CD4-positive, alpha-beta T cell treated with Interleukin-12 subunit alpha and Interleukin-12 subunit beta, for 1 hour (primary cell): ENCODE measurements at places on chromosomes 6 and 20.

DNA sequence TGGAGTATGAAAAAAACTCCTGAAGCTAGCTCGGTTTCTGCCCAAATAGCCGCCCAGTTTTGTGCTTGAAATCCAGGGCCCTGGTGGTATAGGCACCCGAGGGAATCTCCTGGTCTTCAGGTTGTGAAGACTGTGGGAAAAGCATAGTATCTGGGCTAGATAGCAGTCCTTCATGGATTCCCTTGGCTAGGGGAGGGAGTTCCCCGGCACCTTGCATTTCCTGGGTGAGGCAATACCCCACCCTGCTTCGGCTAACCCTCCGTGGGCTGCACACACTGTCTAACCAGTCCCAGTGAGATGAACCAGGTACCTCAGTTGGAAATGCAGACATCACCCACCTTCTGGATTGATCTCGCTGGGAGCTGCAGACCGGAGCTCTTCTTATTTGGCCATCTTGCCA is 184.5 kb upstream of the SLC35B3 start:
- DNase-seq = no peak

DNA sequence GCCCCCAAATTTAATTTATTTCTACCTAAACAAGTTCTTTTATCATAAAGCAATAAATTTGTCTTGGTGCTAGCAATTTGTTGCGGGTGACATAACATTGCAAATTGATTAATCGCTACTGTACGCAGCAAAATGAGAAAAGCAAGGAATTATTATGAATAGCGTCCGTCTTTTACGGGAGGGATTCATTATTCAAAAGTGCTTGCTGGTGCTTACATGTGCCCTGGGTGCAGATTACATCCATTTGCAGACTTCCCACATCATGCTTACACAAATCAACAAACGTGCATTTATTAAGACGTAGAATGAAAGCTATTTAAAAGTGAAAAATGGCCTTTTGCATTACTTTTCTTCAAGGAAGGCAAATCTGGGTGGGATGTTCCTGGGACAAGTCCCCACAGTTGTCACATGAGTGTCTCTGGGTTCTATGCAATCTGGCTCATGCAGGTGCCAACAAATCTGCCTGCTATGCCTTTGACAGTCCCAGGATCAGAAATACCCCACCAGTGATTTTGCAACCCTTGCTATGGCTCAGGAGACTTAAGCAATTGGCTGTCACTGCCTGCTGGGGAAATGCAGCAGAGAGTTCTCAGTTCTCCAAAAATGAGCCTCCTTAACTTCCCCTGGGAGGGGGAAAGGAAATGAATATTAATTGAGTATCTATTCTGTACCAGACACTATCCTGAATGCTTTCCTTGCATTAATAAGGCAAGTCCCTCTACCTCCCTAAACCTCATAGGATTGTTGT is 30.1 kb upstream of the MAFB start:
- no peak for DNase-seq

GRCh38 chr6:94144807-94145206 is 725.4 kb upstream of the EPHA7 start:
- DNase-seq = no peak

DNA sequence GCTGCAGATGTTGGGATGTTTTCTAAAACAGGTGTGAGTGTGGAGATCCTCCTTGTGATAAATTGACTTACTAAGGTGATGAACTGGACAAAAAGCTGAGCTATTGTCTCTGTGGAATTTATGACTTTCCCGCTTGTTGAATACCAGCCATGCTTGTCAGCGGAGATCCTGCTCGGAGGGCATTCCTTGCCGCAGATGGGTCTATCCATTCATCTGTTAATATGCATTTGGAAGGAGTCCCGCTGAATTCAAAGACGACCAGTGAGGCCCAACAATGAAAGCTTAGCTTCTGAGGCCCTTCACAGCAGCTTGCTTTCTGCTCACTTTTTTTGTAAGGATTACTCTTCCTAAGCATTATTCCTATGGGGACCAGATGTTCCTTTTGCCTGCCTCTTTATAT is 124.9 kb downstream of the TIAM2 start:
- no peak for DNase-seq

DNA sequence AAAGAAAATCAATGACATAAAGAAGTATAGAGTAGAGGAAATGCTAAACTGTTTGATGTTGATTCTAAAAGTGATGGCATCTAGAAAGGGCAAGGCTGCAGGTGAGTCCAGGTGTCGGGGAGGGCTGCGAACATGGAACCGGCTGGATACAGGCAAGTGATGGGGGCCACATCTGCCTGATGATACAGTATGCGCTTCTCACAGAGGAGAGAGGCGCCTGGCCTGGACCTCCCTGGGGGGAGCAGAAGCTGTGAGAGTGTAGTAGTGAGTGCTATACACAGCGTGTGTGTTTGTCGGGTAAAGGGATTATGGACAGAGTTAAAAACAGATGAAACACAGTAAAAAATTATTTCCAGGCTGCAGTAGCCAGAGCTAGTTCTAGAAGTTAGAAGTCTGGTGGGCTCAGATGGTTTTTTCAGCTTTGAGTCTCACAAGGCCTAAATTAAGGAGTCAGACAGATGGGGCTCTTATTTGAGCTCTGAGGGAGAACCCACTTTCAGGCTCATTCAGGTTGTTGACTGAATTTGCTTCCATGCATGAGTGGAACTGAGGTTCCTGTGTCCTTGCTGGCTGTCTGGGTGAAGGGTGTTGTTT is 195.8 kb upstream of the ARG1 start:
- DNase-seq = no peak

DNA sequence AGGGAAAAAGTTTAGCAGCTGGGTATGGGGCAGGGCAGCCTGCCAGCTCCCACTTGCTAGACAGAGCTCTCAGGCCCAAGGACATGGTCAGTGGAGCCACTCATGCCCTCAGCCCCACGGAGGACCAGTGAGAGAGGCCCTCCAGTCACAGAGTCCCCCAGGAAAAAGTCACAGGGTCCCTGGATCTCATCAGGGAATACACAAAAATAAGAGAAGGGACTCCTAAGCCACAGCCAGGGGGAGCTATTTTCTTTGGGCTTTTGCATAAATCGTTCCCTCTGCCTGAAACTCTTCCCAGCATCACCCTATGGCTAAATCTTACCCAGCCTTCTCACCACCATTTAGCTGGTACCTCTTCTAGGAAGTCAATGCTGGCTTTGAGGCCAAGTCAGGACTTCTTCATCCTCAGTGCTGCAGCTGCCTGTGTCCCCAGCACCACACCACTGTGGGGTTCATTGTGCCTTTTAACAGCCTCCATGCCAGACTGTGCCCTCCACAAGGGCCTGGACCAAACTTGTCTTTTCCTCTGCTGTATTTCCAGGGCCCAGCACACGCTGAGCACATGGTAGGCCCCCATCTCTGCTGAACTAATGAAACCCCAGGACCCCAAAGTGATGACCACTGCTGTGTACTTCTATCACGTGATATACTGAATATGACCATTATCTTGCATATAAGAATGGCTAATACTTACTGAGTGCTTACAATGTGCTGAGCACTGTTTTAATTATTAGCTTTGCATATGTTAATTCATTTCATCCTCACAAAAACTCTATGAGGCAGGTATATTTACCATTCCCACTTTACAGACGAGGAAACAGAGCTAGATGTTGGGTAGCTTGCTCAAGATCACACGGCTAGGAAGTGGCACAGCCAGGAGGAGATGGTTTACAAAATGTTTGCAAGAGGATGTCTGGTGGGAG is 2.0 kb downstream of the ZNF335 start:
- DNase-seq = peak; percentile 44

DNA sequence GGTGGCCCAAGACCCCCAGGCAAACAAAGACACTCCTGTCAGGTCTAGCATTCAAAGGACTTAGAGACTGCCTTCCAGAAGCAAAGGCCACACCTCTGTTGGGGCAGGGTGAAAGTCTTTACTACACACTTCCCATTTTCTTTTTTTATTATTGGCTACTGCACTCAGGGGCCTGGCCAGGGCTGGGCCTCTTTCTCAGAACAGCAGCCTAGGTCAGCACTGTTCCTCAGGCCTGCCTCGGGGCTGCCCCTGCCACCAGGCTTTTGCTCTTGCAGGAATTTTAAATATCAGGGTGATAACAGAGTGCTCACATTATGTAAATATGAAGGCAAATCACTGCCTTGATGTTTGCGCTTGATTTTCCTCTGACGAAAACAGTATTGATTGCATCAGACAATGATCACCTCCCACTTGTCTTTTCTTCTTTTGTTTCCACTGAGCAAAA is 18.5 kb downstream of the GSTA4 start:
- DNase-seq = no peak

- DNase-seq = no peak
These were observed 5.2 kb downstream of the HAO1 start for GRCh38 chr20:7935027-7935551.

DNA sequence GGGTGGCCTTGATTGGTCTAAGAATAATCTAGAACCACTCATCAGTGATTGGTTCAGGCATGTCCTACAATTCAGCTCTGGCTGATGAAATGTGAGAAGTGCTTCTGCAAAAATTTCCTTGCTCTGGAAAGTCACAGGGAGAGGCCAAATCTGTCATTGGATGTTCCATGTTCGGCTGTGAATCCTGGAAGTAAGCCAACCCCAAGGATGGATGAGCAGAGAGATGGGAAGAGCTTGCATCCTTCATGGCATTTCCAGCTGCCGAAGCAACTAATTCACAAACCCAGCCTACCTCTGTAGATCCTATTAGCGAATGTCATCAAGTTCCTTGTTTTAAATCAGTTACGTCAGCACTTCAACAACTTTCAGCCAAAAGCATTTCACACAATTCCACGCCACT is 187.2 kb upstream of the SOX4 start:
- DNase-seq = no peak

DNA sequence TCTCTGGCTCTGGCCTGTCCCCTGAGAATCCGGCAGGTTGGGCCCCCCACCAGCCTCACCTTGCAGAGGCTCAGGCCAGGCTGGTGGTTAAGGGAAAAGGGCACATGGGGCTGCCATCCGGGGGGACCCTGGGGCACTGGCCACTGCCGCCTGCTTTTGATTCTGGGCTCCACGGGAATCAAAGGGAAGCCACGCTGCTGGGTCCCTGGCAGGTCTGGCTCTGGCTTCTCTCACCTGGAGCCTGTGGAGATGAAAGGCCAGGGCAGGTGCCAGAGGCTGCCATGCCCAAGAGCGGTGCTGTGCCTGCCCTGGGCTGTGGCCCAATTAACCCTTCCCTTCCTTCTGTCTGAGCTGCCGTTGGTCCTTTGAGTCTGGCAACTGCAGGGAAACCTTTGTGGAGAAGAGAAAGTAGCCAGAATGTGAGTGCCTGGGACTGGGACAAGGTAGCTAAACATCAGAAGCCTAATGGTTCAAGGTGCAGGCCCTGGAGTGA is 9.4 kb upstream of the CDH22 start:
- no peak for DNase-seq
